ENCODE measurements at places on chromosomes 16 and 17.

- DNase-seq, result no peak
Measured at GRCh38 chr17:18318771-18319450, 3.8 kb downstream of the SMCR8 start.

DNA sequence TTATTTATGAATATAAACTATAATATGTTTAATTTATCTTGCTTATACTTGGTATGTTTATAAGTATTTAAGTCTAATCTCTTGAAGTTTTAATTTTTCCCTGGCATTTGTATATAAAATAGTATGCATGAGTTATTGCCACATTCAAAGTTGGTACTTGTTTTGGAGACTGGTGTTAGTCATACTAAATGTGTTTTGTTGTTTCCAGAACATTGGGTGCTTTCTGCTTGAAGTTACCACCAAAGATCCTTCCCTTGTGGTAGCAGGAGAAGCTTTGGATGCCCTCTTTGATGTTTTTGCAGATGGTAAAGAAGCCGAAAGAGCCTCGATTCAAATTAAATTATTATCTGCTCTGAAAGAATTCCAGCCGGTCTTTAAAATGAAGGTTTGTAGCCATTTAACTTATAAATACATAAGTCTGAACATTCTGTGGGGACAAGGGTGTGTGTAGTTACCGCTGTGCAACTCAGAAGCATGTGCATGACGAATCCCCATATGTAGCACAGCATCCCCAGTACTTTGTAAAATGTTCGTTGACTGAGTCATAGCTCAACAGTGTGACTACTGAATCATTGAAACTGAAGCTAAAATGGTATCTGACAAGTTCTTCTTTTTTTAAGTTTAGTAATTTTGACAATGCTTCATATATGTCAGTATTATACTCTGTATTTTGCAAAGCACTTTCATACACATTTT is 36.4 kb downstream of the HEATR3 start:
- no peak for DNase-seq

- DNase-seq, result no peak
Measured at GRCh38 chr16:48342591-48342990, 42.6 kb downstream of the SIAH1 start.

- DNase-seq, result no peak
Measured at GRCh38 chr17:19978209-19978802, 678 bp upstream of the AKAP10 start.

- no peak for DNase-seq
Measured at GRCh38 chr16:10828851-10829366, 10.3 kb upstream of the TVP23A start.

DNA sequence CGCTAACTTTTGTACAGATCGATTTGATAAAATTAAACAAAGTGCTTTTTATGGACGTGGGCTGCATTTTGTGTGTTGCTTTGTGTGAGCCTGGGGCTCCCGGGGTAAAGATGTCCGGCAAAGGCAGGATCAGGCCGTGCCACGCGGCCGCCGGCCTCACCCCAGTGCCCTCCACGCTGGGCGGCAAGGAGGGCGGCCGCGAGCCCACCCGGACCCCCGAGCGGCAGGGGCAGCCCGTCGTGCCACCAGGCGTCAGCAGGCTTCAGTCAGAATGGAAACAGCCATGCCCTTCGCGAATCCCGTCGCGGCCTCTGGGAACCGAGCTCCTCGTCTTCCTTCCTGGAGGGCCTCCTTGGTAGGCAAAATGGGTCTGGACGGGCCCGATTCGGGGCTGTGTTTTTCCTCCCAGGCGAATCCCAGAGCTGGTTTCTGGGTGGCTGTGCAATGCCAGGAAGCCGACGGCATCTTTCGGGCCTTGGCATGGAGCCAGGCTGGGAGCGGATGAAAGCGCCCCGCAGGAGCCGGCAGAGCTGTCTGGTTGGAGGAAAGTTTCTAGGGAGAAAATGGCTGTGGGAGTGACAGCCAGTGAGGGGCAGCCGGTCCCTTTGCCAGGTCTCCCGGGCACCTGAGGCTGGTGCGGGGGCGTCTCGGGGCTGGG is 5.5 kb downstream of the SOX8 start:
- DNase-seq, result no peak

GRCh38 chr16:16797239-16797638 is 418.3 kb downstream of the NPIPA7 start:
- no peak for DNase-seq

DNA sequence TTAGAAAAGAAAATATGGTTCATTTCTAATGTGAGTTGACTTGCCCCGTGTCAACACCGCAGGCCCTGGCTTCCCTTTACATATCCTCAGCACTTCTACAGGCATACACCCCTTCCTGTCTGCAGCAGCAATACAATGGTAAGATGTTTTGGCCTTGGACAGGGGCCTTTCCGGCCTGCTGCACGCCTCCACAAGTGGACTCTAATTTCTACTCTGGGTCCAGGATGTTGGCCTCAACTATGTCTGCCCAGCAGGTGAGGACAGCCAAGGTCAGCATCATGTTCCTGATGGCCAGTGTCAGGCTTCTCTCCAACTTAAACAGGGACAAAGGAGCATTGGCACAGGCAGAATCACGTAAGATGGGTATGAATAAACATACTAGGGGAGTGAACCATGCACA is 11.0 kb downstream of the C17orf67 start:
- no peak for DNase-seq

- no peak for DNase-seq
Measured at GRCh38 chr17:46821482-46822387, 3.2 kb upstream of the WNT3 start.

DNA sequence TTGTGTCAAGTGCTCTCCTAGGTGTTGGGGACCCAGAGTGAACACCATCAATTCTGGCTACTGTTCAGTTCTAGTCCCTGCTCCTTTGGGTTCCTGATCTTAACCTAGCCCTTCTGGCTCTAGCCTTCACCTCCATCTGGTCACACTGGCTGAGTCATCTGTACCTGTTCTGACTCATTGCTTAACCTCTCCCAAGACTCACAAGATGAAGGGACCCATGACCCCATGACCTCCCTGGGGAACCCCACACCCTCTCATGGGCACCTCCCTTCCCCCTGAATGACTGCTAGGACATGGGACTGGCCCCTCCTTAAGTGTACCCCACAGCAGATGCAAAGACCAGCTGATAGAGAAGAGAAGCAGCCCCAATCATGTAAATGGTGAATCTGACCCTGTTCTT is 345.8 kb upstream of the CDH5 start:
- no peak for DNase-seq

Data from HEK293T (cell line).